ENCODE measurements at places on chromosomes 11 and 22.

DNA sequence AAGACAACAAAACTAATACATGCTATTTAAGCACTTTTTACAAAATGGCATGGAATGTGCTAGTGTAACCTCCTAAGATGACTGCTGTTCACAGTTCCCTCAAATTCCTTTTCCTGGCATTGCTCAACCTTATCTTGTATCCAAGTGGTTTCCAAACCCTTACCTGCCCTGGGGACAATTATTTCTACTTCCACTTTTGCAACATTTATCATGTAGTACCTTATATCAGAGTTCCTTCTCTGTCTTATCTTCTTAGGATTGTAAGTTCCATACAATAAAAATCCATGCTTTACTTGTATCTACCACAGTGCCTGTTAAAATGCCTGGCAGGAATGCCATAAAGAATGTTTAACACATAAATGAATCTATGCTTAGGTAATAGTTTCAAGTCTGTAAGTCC, 109.2 kb upstream of the MTMR2 start:
- no peak for DNase-seq

- DNase-seq, result no peak
Measured at GRCh38 chr11:69298267-69299022, 4.5 kb downstream of the MYEOV start.

DNA sequence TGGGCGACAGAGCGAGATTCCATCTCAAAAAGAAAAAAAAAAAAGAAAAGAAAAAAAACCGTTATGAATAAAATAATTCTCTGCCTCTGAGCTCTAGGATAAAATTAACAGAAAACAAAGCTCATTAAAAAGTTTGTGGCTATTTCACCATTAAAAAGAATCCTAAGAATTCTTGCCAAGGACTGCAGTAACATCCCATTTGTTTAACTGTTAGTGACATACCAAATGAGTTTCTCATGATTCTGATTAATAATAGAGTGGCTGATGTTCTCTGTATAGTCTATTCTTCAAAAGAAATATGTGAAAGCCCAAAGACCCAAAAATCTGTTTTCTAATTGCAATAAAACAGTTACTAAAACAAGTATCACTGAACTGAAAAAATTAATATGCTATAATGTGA, 19.7 kb downstream of the CLNS1A start:
- DNase-seq, result no peak

DNA sequence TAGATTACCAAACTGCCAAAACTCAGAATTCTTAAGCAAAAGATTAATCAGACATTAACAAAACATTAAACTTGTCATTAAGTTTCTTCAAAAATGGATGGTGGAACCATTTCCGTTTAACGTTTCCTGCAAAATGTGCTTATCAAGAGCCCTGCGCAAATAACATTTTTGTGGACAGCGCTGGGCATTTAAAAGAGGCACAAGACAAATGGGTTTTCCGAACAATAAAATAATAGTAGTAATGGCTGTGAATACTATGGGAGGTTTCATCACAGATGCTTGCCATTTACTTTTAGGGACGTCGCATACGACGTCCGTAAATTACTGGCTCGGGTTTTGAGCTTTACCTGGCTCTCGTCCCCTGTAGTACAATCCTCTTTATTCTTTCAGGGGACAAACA, 1.1 kb downstream of the NPAT start:
- no peak for DNase-seq

GRCh38 chr11:112485280-112485679, 224.6 kb upstream of the PLET1 start:
- no peak for DNase-seq

- DNase-seq, result no peak
Measured at GRCh38 chr11:1083621-1084551, 9.2 kb downstream of the MUC2 start.

GRCh38 chr22:31829505-31829904, 75.7 kb downstream of the DEPDC5 start:
- no peak for DNase-seq

DNA sequence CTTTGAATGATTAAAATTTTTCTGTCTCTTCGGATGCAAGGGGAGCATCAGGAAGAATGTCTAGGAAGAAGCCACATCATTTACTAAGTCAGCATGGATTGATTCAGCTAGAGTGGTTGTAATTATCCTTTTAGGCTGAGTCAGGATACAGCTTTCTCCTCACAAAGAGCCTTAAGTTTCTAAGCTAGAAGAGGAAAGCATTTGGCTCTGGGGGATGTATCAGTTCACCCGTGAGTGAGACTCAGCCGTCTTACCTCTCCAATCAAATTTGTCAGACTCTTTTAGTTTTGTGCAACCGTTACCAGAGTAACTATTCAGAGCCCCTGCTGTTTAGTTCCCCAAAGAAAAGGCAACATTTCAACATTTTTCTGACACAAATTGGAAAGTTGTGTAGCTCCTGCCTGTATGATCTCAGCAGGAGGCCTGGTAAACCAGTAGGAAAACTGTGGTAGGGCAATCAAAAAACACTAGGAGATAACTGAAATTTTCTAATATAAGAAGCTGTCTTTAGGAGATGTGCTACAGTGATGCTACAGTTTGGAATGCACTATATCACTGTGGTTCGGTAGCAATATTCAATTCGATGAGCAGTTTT, 432.4 kb upstream of the LUZP2 start:
- DNase-seq, result no peak

GRCh38 chr11:111400595-111400994, 21.5 kb upstream of the POU2AF1 start:
- DNase-seq, result no peak

- no peak for DNase-seq
Measured at GRCh38 chr11:34242037-34242625, 115.7 kb downstream of the ABTB2 start.

DNA sequence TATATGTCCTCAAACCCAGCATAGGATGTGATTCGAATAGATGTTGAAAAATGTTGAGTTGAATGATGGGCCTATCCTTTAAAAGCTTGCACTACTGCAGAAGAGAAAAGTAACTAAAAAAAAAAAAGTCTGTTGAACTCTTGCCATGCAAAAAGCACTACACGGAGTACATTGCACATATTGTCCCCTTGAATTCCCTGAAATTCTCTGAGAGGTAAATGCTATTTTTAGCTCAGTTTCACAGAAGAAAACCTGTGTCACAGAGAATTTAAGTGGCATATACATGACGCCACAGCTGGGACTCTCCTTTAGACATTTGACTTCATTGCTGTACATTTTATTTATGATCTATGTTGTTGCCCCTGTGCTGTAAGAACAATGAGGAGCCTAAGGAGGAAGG, 583.8 kb downstream of the SOX6 start:
- no peak for DNase-seq

GRCh38 chr11:7251836-7252682, at the start of gene SYT9:
Gene SYT9, plus strand, starts transcription at chr11:7251904. Its CDS starts 283 bp downstream, at chr11:7252187.
- DNase-seq, result no peak

GRCh38 chr22:49048591-49048990, 779.1 kb downstream of the BRD1 start:
- DNase-seq, result no peak

GRCh38 chr11:131108760-131109159, 192.5 kb upstream of the SNX19 start:
- no peak for DNase-seq

DNA sequence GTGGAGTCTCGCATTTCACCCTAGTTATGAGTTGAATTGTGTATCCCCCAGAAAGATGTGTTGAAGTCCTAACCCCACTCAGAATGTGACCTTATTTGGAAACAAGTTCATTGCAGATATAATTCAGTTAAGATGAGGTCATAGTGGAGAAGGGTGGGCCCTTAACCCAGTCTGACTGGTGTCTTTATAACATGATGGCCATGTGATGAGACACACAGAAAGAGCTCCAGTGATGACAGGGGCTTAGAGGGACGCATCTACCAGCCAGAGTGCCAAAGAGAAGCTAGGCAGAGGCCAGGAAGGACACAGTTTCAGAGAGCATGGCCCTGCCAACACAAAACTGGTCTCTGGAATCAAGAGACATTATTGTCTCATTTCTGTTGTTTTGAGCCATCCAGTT, 50.3 kb downstream of the LARGE1 start:
- DNase-seq, result no peak

DNA sequence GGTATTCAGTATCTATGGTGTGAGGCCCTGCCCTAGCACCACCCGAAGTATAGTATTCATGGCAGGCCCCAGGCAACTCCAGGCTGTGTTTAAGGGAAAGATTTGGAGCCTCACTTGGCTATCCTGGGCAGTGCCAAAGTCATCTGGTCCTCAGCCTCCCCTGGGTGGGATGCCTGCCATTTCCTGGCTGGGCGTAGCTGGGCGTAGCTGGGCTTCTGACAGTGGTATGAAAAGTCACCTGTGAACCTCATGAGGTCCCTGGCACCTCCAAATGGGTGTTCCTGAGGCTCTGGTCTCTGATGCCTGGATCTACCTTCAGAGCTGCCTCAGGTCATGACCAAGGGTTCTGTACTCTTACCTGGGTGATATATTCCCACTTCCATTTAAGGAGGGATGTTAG, 113.0 kb upstream of the PARVA start:
- DNase-seq, result no peak

- DNase-seq, result no peak
Measured at GRCh38 chr11:5550440-5551095, 2.2 kb upstream of the OR52H1 start.

DNA sequence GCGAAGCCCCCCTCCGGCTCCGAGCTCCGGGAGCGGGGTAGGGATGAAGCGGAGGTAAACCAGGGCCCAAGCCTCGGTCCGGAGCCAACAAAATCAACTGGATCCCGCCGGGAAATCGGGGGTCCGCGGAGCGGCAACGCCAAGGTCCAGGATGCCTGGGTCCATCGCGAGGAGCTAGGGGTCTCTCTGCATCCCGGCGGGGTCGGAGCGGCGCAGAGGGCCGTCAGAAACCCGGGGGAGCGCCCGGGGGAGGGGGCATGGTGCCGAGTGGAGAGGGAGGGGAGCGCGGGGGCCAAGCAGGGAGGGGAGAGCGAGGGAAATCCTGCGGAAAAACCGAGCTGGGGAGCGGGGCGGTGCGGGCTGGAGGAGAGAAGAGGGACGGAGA, 51.8 kb downstream of the SLC22A12 start:
- DNase-seq, result no peak

DNA sequence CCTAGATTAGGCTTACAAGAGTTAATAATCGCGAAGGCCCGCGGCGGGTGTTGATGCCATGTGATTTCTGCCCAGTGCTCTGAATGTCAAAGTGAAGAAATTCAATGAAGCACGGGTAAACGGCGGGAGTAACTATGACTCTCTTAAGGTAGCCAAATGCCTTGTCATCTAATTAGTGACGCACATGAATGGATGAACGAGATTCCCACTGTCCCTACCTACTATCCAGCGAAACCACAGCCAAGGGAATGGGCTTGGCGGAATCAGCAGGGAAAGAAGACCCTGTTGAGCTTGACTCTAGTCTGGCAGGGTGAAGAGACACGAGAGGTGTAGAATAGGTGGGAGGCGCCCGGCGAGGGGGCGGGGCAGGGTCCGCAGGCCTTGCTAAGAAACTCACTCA, 65.5 kb downstream of the AAMDC start:
- no peak for DNase-seq

DNA sequence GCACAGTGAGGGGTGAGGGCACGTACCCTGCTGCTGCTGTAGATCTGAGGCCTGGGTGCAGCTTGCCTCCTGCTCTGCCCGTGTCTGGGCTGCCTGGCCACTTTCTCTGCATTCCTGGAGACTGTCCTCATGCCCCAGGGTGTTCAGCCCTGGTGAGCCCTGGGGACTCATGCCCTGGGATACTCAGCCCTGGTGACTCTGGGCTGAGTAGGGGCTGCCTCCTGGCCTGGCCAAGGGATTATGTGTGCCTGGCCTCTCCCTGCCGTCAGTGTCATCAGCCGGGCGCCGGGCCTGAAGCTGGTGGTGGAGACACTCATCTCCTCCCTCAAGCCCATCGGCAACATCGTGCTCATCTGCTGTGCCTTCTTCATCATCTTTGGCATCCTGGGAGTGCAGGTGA, 94.7 kb downstream of the CACNA1I start:
- no peak for DNase-seq

- DNase-seq, result no peak
Measured at GRCh38 chr11:2095198-2095520, 44.0 kb downstream of the IGF2 start.

DNA sequence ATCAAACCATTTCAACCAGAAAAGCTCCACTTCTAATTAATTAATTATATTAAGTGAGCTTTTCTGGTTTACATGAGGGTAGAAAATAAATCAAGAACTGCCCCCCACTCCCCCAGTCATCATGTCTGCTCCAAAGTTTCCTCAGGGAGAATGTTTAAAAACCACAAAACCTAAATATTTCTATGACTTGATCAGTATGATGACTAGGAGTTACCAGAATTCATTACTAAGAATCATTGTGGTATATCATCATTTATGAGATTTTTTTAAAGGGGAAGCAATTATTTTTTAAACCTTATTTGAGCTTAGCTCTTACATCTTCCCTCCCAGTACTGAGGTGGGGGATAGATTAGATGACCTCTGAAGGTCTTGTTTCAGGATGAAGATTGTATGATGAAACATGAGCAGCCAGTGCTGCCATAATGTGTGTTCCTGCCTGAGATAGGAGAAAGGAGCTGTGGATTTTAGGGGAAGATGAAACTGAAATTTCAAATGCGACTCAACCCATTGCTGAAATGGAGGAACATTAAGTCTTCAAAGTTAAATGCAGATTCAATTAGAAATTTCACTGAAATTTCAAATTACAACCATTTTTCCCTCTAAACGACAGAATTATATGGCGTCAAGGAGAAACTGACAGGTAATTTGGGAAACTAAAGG, 401.3 kb upstream of the CADM1 start:
- DNase-seq, result no peak

DNA sequence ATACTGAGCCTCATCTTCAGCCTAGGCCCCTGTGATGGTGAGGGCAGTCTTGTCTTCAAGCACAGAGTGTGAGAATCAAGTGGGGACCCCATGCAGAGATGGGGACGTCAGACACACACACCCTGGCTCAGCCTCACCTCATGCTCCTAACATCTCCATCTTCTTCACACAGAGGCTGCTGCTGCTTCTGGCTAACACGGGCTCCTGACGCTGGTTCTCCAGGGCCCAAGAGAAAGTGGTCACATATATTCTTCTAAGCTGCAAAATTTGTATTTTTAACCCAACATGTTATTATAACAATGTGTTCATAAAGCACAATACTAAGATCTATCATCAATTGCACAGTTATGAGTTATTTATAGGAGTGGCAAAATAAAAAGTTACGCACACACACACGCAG, 101.2 kb downstream of the VPREB1 start:
- no peak for DNase-seq

DNA sequence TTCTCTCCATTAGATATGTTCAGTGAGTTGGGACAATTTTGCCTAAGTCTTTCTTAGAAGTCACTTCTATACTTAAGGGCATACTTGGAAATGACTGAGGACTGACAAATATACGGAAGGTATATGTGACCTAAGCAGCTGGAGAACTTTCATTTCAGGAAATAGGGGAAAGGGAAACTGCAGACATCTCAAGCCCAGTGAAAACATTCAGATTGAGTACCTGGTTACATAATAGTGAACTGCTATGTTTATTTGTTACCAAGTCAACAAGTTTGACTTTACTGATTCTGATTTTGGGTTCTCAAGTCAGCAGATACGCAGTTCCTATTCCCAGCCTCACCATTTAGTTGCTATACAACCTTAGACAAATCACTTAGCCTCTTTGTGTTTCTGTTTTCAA, 1173.9 kb downstream of the LRRC4C start:
- DNase-seq, result no peak

GRCh38 chr22:32206774-32207758, 2.2 kb upstream of the RFPL2 start:
- DNase-seq, result no peak
